ENCODE measurements at places on chromosomes 7 and 10.

DNA sequence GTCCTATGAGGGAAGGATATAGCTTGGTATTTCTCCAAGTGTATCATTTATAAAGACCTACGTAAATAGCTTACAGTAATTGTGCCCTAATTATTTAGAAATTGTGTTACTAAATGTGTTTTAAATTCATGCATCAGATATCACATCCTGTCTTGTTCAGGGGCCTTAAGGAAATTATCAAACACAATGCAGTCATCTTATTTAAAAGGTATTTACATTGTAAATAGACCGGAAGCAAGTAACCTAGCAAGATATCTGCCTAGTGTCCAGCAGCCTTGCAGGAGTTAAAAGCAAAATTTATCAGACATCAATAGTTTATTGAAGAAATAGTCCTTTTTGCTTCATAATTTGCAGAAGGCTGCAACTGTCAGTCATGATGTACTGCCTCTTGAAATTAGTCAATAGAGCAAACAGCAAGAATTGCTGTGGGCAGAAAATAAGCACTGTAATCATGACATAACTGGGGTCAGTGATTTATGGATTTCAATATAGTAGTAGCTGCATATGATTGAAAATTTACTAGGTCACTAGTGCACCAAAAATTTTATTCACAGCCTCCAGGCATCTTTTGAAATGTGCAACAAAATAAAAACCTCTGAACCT, 23.1 kb downstream of the GLRX3 start:
- no peak for DNase-seq

DNA sequence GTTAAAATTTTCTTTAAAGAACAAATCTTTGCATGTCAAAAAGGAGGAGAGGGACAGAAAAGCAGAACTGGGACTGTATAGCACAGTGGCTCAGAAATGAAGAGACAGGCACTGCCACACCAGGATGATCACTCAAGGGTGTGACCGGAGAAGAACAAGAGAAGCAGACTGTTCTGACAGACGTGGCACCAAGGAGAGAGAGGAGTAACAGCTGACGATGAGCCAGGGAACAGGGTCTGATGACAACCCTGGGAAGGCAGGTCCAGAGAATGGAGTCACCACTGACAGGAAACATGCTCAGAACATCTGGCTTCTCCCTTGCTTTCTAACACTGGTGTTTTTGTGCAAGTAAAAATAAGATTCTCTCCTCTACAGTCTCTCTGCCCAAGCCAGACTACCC, 14.6 kb upstream of the VAX1 start:
- no peak for DNase-seq

DNA sequence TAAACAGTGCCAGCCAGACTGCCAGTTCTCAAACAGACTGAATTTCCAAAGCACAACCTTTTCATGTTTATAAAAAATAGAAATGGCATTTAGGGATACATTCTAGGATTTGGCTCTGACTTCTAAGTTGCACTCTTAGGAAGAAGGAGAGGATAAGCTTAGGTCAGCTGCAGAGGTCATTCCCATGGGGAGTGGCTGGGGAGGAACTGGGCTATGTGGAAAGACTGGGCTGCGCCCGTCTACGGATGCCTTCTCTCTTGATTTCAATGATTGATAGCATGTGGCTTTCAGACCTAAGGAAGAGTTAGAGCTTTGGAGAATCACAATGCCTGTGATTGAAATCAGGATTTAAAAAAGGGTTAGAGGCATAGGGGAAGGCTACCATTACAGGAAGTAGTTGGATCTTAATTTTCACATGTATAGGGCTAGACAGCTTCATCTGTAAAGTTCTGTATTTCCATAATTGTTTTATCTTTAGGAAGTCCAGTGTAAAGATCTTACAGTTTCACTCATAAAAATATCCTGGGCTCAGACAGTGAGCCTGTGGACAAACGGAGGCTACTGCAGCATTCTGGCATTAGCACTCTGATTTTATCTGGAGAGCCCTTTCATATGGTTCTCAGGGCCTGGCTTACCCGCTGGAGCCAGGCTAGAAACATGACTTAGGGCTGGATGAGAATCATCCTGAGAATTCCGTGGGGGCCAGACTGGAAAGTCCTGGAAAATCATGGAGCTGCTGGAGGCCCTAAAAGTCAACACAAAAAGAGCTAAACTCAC, 29.5 kb downstream of the NUDT5 start:
- DNase-seq: no peak

GRCh38 chr7:24036033-24036412, 248.0 kb upstream of the NPY start:
- peak; percentile 6 for DNase-seq
